ENCODE measurements at places on chromosomes 4 and X. TPM values are rescaled to one million over a fixed set of nuclear protein-coding genes. Genes with fewer than 3 reads are reported as not detected.

The SPANXA1 gene
- not detected for total RNA-seq

The SPINK2 gene
- total RNA-seq = not detected

The CD38 gene
- total RNA-seq = 0.09 TPM

The PASD1 gene
- total RNA-seq = not detected

The UCHL1 gene
- total RNA-seq = 82.9 TPM

The CTAG1A gene
- not detected for total RNA-seq

The ZCCHC18 gene
- 1.8 TPM for total RNA-seq

The ENPEP gene
- under 0.01 TPM for total RNA-seq

The SMC1A gene
- 17.3 TPM for total RNA-seq

The MUC7 gene
- total RNA-seq = not detected

The RAP2C gene
- 15.6 TPM for total RNA-seq

The GSPT2 gene
- total RNA-seq = 5.2 TPM

The CXCR3 gene
- not detected for total RNA-seq

The NAAA gene
- total RNA-seq = 16.3 TPM

All from endothelial cell of coronary artery (primary cell).